Fibroblast of gingiva (primary cell): ENCODE measurements at places on chromosomes 11 and 22.

GRCh38 chr11:92702805-92703448 lies 266.5 kb upstream of the MTNR1B start:
- no peak for DNase-seq

DNA sequence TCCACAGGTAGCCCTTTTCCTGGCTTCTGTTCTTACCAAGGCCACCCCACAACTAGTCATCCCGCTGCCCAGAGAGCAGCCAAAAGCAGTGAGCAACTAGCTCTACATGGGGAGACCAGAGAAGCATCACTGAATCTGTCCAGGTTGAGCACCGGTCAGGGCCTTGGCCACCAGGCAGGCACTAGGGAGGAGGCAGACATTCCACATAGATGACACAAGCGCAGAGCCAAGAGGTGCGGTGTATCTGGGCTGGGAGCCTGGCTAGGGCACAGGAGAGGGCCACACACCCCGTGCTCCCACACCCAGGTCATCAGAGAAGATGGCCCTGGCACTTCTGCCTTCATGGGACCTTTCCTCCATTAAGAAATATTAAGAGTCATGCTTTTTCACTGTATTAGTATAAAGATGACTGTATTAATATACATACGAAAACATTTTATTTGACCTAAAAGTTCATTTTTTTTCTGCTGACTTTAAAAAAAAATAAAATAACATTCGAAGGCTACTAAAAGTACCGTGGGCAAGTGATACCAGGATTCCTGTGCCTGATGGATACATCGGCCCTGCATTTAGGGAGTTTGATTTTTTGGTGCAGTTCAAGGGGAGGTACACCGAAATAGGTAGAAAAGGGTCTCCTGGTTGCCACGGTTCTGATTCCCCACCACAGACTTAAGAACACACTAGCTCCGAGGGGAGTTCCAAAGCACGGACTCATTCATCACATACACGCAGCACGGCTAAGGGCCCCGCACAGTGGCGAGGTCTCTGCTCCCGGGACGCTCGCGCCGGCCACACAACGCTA lies 1.2 kb downstream of the DGCR2 start:
- no peak for DNase-seq

- no peak for DNase-seq
Measured at GRCh38 chr22:32023251-32023827, 19.7 kb upstream of the SLC5A1 start.

- no peak for DNase-seq
Measured at GRCh38 chr22:34688825-34689224, 377.1 kb upstream of the ISX start.

DNA sequence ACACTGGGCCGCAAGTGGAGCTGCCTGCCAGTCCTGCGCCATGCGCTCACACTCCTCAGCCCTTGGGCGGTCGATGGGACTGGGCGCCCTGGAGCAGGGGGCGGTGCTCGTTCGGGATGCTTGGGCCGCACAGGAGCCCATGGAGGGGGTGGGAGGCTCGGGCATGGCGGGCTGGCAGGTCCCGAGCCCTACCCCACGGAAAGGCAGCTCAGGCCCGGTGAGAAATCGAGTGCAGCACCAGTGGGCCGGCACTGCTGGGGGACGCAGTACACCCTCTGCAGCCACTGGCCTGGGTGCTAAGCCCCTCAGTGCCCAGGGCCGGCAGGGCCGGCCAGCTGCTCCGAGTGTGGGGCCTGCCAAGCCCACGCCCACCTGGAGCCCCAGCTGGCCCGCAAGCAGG lies 328.7 kb upstream of the LRRC4C start:
- no peak for DNase-seq

GRCh38 chr11:102007567-102008437 lies 39.4 kb upstream of the CFAP300 start:
- peak; percentile 44 for DNase-seq

GRCh38 chr11:45847911-45848316 lies 639 bp downstream of the CRY2 start:
- peak; percentile 68 for DNase-seq

DNA sequence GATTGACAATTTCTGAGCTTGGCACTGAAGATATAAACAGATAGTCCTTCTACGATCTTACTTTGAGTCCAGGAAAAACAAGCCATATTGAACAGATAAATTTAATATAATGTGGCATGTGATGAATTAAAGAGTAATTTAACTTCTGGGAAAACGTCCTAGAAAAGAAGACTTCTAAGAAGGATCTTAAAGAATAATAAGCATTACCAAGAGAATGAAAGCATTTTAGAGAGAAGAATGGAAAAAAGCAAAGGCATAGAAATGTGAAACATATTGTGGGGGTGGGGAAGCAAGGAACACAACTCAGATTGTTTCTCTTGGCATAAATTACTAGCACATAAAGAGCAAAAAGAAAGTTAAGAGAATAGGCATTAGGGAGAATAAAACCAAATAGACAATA lies 5.4 kb downstream of the DDIAS start:
- DNase-seq = no peak

GRCh38 chr11:134939905-134940304 lies 527.9 kb upstream of the B3GAT1 start:
- DNase-seq = no peak

- peak; percentile 64 for DNase-seq
Measured at GRCh38 chr11:11848891-11849746, 7.3 kb downstream of the USP47 start.

DNA sequence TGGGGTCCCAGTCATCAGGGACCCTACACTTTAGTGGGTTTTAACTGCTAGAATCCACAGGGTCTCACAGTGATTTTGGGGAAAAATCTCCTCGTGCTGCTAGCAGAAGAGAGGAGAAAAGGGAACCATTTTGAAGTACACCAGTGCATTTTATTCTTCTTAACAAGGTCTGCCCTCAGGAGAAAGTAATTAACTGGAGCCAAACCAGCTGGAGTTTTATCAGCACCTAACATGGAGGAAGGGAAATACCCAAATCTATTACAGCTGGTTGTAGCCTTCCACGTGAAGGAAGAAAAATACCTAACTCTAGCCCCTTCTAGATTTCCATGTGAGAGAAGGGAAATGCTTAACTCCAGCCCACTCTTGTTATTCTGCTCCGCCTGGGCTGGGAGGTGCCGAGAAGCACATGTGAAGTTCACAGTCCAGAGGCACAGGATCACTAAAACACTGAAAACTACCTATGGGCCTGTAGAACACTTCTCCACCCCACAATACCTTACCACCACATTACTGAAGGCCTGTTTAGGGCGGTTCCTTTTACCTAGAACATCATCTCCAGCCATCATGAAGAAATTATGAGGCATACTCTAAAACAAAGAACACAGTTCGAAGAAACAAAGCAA lies 31.3 kb upstream of the TEAD1 start:
- DNase-seq = no peak

- DNase-seq = no peak
Measured at GRCh38 chr22:30238661-30239487, 7.7 kb downstream of the LIF start.

DNA sequence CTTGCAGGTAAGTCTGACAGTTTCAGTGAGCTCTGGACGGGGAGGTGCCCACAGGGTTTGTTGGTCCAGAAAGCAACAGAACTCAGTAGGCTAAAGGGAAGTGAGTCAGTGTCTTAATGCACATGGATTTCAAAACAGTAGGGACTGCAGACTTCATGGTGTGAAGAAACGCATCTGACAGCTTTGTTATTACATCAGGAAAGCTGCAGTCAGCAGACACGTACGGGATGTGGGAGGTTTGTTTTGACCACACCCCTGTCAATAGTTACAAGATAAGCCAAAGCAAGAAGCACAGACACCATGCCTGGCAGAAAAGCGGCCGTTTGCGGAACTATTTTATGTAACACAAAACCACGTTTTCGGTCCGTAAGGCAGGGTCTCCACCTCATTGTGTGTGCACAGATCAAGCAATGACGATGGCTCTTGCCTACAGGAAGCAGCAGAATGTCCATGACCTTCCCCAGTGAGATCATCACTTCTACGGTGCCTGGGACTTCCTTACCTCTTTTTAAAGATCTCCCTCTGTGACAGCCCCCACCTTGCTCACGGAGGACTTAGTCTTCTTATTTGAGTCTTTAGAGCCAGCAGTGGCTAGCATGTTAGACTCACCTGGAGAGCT lies 58.2 kb upstream of the FTH1 start:
- DNase-seq = peak; percentile 95

DNA sequence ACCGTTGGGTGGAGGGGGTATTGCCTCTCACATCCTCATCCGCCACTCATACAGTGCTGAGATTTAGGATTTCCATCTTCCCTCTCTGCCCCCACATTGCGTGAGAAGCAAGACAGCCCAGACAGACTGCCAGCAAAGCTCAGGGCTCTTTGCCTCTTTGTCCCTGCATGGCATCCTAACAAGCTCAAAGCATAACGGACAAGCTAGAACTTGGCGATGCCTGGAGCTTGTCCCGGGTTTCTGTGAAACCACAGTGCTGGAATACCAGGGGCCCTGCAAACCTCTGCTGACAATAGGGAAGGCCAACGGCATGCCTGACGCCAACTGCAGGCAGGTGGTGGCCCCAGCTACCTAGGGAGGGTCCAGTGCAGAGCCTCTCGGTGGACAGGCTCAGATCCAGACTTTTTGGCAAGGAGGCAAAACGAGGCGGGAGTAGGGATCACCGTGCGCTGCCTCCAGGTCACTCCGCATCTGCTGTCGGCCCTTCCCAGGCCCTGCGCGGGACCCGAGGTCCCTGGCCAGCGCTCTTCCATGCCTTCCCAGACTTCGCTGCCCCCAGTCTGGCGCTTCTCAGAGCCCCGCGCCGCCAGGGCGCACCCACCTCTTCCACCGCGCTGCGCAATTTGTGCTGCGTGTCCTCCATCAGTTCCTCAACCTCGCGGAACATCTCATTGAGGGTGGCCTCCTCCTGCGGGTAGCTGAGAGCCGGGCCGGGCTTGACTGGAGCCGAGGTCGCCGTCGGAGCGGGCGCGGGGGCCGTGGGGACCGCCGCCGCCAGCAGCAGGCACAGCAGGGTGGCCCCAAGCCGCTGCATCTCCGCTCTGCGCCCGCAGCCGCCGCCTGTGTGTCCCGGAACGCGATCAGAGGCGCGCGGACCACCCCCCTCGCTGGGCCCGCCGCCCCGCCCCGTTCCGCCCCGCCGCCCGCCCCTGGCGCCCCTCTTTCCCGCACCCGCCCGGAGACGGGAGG lies at the start of gene DKK3:
Gene DKK3 (minus strand): TSS at position 858 of the 969 bp plus-strand sequence. CDS start 44 bp downstream, at position 814.
- DNase-seq = peak; percentile 42

- DNase-seq = no peak
Measured at GRCh38 chr22:49551446-49551845, 276.2 kb downstream of the BRD1 start.
